Bronchial epithelial cell (primary cell): ENCODE measurements at places on chromosomes 16 and 17. TPM values are rescaled to one million over a fixed set of nuclear protein-coding genes. Genes with fewer than 3 reads are reported as not detected.

GRCh38 chr16:52621651-52622050, 74.7 kb upstream of the TOX3 start:
- peak; percentile 37 for DNase-seq

DNA sequence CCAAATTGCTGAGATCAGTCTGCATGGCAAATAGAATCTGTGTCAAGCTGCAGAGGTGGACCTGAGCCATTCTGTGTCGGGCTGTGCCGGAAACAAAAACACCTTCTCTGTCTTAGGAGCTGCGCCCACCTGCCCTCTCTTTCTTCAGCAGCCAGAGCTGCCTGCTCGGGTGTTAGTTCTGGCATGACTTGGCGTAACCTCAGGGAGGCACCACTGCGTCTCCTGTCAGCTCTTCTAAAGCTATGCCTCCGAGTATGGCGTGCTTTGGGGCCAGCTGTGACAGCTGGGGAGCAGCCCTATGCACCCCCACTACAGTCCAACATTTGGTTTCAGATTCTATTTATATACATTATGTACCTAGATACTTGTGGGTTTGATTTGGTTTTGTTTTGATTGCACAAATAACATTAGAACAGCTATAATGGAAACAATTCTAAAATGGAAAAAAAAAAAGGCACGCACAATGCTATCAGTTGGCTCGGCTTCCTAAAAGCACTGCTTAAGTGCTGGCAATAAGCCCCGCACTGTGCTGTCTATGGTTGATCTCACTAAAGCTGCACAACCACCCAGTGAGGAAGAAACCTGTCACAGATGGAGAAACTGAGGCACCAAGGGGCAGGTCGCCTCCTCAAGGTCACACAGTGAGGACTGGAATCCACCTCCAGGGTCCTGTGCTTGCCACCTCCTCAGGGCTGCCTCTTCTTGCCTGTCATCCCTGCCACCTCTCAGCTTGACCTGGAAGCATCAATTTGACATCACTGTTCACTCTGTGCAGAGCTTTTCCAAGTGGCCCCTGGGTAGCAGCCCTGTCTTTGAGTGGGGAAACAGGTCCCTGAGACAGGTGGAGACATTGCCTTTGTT, 18.7 kb upstream of the ADGRG1 start:
- DNase-seq = no peak

- DNase-seq = no peak
These were observed 25.3 kb upstream of the ZNF469 start for GRCh38 chr16:88357317-88358022.

Gene CCL7
- not detected in 2 replicates for total RNA-seq

GRCh38 chr17:57270801-57271245, 14.5 kb downstream of the MSI2 start:
- no peak for DNase-seq

Gene FLOT2
- 24.5 TPM in 2 replicates for total RNA-seq

Gene TBC1D3I
- 0.13 TPM in 1 of 2 replicates, not detected in the other for total RNA-seq

GRCh38 chr16:72050769-72051464, 3.4 kb upstream of the HP start:
- peak; percentile 32 for DNase-seq

Gene ENPP7
- not detected in 2 replicates for total RNA-seq

- no peak for DNase-seq
These were observed 18.9 kb downstream of the CDR2 start for GRCh38 chr16:22355487-22355908.

Gene GCGR
- not detected in 2 replicates for total RNA-seq

Gene TPSB2
- not detected in 2 replicates for total RNA-seq
